ENCODE measurements at places on chromosomes 12 and 14.

- no peak for DNase-seq
Observed at GRCh38 chr14:22311636-22312035, 277.4 kb downstream of the DAD1 start.

GRCh38 chr14:68585690-68586089 is 207.2 kb downstream of the ZFP36L1 start:
- DNase-seq, result no peak

GRCh38 chr14:33357225-33358010 is 418.7 kb downstream of the NPAS3 start:
- no peak for DNase-seq

DNA sequence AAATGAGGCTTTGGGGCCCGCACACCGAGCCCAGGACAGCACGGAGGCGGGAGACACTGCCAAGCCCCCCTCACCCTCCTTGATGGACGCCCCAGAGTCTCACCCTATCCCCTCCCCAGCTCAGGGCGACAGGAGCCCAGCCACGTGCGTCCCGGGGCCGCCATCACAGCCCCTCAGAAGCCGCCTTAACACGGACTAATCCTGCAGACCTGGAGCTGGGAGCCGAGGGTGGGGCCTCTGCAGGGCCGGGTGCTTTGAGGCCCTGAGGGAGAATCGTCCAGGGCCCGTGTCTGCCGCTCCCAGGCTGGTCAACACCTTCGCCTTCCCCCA is 79.7 kb upstream of the FBRSL1 start:
- DNase-seq, result no peak

DNA sequence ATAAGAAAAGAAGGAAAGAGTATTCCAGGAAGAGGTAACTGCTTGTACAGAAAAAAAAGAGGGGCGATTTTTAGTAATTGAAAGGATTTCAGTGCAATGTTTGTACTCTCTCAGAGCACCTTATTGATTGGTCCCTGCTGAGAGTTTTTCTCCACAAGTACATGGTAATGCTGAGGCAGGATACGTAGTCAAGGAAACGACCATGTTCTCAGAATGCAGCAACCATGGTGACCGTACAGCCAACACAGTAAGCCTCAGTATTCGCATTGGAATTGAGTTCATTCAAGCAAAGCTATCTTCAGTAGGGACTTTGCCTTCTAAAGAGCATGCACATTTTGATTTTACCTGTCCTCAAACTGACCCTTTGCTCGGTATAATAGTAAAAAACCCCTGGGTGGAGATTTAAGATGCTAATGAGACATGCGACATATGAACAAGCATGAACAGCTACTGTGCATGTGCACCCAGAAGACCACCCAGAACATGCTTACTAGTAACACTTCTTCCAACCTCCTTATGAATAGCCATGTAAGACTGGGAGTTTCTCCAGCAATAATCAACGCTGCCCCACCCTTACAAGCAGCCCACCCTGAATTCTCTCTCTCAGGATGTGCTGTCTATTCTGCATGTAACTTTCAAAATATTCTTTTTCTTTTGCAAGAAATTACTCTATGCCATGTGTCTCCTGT is 6.2 kb upstream of the SLC41A2 start:
- no peak for DNase-seq

All from stimulated activated CD4-positive, alpha-beta T cell treated with anti-CD3 and anti-CD28 coated beads, Interleukin-2, amount 100 ng/mL, for 24 hours (primary cell).